AG04449 (cell line): ENCODE measurements at places on chromosomes 3 and 15.

GRCh38 chr3:148739720-148740119 lies 42.0 kb downstream of the AGTR1 start:
- DNase-seq: no peak

DNA sequence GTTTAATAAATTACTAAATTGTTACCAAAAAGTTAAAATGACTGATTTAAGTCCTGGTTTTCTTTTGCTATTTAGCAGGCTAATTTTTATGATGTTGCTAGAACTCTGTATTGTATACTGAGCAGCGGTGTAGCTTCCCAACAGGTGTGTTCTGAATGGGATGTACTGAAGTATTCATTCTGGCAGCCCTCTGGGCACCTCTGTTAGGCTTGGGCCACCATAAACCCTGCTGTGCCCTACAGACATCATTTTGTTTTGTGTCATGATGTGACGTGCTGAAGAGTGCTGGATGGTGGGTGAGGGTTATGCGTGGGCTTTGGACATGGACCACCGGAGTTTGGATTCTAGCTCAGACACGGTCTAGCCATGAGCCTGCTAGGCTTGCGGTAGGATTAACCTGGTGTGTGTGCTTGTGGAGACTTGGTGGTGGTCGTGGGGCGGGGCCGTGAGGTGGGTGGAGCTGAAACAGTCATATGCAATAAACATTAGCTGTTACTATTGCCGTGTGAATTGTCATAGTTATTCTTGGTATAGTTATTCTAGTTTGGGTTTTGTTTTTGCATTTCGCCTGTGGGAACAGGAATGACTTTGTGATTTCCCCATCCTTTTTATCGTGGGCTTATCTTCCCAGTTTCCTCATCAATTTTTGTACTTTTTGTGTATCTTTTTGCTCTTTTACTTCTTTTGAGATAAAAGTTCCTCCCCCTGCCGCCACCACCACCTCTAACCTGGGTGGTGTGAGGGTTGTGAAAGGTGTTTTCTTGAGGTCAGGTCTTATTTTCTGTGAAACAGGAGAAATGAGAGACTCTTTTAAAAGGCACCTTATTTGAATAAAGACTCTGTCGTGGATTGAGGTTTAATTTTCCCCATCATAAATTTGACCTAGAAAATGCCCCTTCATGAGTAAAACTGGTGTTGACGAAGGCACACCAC lies 93.7 kb downstream of the MCTP2 start:
- DNase-seq: no peak

DNA sequence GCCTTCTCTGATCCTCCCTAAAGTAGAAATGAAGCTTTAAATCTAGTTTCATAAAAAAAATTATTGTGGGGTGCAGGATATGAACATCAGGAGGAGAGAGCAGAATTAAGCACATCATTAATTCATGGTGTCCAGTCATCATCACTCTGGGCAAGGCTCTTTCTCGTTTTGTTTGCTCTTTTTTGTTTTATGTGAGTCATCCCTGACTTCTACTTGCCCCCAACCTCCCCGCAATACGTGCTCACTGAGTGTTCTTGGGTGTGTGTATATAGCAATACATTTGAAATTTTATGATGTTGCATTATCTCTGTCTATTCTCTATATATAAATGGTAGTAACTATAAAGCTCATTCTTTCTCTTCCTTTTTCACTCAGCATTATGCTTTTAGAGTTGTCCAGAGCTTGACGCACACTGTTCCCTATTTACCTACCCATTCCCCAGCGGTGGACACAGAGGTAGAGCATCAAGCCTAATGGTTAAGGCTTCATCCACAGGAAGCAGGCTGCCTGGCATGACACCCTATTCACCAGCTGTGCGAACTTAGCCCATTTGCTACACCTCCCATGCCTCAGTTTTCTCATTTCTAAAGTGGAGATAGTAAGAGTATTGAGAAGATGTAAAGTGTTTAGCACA lies 72.3 kb downstream of the CD200R1L start:
- DNase-seq: peak; percentile 69

DNA sequence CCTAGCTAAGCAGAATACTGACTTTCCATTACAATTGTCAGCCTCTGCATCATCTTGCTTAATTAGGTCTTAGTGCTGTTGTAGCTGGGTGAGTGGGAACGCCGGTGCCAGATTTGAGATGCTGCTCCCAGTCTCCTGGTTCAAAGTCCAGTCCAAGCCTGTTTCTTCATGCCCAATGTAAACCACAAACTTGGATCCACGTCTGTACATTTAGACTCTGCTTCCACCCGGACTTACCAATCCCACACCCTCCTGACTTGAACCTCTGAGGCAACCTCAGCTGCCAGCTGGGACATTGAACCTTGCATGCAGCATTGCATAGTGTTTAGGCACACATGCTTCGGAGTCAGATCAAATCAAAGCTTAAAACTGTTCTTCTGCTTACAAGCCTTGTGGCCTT lies 43.0 kb downstream of the BCL2L10 start:
- DNase-seq: no peak

DNA sequence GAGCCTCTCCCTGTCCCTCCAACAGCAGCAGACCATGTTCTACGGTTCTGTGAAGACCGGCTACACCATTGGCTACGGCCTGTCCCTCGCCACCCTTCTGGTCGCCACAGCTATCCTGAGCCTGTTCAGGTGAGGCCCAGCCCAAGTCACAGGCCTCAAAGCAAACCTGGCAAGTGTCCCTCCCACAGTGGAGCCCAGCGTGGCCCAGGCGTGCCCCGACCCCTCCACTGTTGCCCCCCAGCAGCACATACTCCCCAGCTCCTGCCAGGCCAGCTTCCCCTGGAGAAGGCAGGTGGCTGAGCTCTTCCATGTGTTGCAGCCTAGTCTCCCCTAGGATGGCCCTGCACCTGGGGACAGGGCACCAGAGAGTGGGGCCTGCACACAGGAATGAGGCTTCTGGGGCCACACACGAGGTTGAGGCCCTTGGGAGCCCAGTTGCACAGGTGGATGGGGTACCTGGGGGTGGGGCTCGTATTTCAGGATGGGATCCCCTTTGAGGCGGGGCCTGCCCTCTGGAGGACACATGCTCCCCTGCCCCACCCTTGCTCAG lies 25.0 kb downstream of the VIPR1 start:
- no peak for DNase-seq

GRCh38 chr3:169509359-169509758 lies 154.2 kb downstream of the MECOM start:
- no peak for DNase-seq

GRCh38 chr3:42493798-42494151 lies 8.7 kb upstream of the VIPR1 start:
- no peak for DNase-seq
